Renal pelvis (tissue), 12 donors: ENCODE measurements at places on chromosomes 3 and 15. TPM values are rescaled to one million over a fixed set of nuclear protein-coding genes. Genes with fewer than 3 reads are reported as not detected.

The FBXL2 gene
- polyA plus RNA-seq: 30.4 TPM

The SERINC4 gene
- 0.25 TPM for polyA plus RNA-seq

The CNTN4 gene
- 28.0 TPM for polyA plus RNA-seq

The HERC2 gene
- polyA plus RNA-seq: 73.3 TPM

The WNT7A gene
- 0.07 TPM for polyA plus RNA-seq

The ACKR4 gene
- polyA plus RNA-seq: 1.3 TPM

The STAB1 gene
- polyA plus RNA-seq: 45.0 TPM

The MINDY4B gene
- not detected for polyA plus RNA-seq

The EXD1 gene
- polyA plus RNA-seq: not detected

The C3orf49 gene
- 1.2 TPM for polyA plus RNA-seq

GRCh38 chr15:79299841-79300235, 11.1 kb upstream of the TMED3 start:
- DNase-seq: no peak

DNA sequence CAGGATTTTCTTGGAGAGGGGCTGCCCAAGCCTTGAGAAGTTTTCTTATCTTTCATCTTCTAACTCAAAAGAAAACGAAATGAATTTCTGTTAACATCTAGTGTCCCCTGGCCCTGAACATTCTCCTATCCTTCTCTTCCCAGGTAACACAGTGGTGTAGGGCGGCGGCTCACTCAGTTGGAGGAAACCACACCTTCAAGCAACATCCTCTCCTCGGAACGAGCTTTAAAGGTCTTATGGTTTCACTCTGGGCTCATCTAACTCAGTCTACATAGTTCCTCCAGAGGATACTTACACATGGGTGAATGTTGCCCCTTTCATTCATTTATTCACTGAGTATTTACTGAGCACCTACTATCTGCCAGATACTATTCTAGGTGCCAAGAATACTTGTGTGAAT, 31.0 kb upstream of the KLHL6 start:
- no peak for DNase-seq

DNA sequence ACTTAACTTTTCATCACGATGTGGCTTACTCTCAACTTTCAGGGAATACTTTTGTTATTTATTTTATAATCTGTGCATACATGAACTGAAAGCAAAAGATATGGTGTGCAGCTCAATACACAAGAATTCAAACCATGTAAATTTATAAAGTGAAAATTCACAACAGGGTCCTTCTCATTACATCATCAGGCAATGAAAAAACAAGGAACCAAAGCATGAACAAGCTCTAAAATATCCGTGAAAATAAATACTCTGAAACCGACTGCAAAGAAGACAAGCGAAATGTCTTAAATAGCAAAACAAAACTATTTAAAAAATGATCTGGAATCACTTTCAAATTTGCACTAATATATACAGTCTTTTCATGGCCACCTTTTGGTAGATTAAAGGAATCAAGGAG, 28.9 kb downstream of the GNB5 start:
- DNase-seq: no peak

- no peak for DNase-seq
Observed at GRCh38 chr3:71011565-71012287, 571.8 kb downstream of the FOXP1 start.

GRCh38 chr3:124207077-124207476, 215.2 kb upstream of the ROPN1 start:
- DNase-seq: no peak

DNA sequence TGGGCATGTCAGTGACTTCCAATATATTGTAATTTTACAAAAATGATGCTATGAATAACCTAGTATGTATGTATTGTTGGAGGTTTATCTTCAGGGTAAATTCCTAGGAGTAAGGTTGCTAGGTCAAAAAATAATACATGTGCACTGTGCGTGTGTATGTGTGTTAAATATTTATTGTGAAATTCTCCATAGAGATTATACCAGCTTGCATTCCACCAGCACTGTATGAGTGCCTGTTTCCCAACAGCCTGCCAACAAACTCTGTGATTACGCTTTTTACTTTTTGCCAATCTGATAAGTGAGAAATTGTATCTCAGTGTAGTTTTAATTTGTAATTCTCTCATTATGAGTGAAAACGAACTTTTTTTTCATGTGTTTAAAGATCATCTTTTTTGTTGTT, 12.6 kb upstream of the IGF2BP2 start:
- DNase-seq: no peak

DNA sequence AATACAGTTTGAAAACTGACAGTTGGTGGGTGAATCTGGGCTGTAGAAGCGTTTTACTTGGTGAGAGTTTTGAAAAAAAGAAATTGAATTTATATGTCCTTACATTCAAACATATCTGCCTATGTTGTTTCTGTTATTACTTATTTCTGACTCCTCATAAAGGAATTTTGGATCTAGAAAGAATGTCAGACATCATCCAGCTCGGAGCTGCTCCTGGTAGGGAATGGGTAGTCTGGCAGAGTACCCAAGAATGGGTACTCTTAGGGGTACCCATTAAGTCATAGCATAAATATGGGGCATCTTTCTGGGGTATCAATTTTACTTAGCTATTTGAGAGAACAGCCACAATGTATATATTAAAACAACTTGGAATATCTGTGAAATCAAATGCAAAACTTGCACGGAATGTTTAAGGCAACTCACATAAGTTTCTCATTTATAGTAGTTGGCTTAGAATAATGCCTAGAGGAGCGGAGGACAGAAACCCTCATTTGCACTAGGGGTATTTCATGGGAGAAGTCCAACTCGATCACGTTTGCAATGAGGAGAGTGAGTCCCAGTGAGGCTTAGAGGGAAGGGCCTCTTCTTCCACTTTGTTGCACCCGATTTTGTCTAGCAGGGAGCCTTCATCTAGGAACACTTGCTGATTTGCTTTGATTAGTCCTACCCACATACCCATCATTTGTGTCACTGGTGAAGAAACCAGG, 2.4 kb upstream of the LARP6 start:
- DNase-seq: no peak

DNA sequence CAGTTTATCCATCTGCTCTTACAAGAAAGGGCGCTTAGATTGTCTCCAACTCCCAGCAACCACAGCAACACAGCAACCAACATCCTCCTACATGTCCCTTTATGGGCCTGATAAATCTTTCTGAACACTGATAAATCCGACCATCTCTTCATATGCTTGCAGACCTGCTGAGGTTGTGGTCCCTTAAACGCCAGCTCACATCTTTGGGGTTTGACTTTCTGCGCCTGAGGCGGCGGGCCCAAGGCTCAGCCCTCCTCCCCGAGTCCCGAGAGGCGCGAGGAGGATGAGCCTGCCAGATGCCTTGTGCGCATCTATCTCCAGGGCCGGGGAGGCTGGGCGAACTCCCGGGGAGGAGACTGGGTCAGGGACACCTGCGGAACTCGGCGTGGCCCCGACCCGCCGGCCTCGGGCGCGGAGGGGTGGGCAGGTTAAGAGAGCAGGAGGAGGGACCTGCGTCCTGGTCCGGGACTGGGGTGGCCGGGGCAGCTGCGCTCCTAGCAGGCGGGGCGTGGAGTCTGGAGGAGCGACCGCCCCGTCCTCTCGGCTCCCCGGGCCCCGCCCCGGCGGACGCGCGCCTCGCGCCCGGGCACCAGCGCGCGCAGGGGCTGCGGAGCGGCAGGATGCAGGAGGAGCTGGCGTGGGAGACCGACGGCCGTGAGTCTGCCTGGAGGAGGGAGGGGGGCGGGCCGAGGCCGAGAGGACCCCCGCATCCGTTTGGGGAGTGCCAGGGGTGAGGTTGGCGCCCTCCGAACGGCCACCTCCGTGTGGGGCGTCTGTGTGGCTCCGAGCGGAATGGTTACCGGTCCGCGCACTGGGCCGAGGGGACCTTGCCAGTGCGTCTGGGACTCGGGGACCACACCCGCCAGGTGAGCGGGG, at the start of gene ANKDD1A:
TSS of gene ANKDD1A (plus strand) at position 592 of the 876 bp plus-strand sequence. CDS start at position 621, 29 bp downstream.
- peak; percentile 71 for DNase-seq

GRCh38 chr15:57160823-57161560, 215.3 kb upstream of the CGNL1 start:
- DNase-seq: no peak

GRCh38 chr3:62475306-62475705, 102.0 kb upstream of the FEZF2 start:
- DNase-seq: no peak

DNA sequence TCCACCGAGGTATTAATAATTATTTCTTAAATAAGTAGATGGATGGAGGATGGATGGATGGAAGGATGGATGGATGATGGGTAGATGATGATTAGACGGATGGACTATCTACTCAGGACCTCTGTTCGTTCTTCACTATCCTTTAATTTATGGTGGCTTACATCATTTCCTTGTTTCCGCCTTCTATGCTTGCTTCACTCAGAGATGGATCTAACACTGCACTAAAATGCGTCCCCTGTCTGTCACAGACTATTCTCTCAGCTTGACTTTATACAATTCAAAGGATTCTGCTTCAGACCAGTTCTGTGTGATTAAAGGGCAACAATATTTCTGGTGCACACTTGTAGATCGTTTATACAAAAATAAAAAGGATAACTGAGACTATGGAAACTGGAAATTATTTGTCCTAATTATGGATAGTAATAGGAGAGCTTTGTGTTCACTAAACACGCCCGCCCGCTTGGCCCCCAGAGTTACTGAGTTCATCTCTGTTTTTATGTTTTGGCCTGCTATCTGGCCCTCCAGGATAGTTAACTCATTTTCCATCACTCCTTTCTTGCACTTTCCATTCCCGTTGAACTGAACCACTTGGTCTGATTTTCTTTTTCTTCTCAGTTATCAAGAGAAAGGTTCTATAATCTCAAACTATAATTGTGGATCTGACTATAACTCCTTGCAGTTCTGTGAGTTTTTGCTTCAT, 41.4 kb upstream of the CA12 start:
- no peak for DNase-seq

DNA sequence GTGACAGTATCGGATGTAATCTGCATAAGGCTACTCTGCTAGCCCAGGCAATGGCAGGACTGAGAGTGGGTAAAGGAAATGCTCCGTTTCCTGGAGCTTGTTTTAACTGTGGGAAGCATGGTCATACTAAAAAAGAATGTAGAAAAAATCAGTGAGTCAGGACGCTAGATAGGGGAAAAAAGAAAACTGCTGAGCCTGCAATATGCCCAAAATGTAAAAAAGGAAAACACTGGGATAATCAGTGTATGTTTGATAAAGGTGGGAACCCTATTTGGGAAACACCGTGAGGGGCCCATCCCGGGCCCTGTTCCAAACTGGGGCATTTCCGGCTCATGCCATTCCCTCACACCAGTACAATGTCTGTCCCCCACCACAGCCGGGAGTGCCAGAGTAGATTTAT, 775.8 kb downstream of the ZPLD1 start:
- DNase-seq: no peak

DNA sequence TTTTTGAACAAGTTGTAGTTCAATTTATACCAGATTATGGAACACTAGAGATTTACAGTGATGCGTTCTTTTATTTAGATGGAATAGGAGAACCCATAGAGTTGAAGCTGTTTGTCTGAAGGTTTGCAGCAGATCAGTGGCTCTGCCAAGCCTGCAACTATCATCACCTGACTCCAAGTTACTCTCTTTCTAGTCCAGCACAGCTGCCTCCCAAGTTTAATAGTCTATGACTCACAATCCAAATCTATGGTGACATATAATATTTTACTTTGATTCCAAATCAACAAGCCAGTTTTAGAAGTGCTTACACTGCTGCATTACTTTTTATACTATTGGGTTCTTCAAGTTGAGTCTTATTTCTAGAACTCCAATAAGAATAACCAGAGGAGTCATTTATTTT, 400.4 kb downstream of the LPP start:
- no peak for DNase-seq

- no peak for DNase-seq
Observed at GRCh38 chr3:24048843-24049242, 103.8 kb downstream of the NR1D2 start.

DNA sequence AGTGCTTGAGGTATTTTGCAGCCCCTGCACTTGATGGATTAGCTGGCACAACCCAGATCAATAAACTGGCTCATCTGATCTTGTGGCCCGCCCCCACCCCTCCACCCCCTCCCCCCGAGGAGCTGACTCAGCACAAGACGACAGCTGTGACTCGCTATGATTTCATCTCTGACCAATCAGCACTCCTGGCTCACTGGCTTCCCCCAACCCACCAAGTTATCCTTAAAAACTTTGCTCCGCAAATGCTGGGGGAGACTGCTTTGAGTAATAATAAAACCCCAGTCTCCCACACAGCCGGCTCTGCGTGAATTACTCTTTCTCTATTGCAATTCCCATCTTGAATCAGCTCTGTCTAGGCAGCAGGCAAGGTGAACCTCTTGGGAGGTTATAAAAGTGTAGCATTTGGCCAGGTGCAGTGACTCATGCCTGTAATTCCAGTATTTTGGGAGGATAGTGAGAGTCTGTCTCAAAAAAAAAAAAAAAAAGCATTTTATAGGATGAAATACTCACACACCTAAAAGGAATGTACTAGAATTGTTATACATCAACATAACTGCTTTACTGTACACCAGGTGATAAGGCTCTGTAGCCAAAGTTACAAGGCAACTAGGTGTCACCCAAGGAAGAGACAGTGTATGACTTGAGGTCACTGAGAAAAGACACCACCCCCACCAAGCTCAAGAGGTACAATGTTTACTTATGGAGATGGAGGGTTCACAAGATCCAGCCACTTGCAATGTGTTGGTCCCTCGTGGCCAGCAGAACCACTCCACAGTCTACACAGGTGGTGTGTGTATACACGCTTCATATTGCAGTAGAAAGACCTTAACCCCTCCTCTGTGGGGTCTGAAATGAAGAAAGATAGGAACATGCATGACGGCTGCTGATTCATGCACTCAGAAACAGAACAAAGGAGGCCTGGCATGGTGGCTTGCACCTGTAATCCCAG, 8.6 kb downstream of the ZNF445 start:
- DNase-seq: no peak

DNA sequence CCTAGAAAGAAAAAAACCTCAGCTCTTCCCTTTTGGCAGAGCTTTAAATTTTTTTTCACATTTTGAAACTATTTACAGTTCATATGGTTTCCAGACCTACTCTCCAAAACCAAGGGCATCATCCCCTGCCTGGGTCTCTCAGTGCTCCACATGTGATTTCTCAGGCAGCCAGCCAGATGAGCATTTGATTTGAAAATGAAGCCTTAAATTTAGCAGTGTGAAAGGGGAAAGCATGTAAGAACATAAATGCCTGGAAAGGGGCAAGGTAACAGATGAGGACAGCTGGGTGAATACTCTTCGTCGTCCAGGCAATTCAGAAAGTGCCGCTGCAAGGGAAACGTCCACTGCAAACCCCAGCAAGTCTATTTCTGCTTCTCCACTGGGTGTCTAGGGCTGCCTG, 94.8 kb downstream of the ATP8B4 start:
- DNase-seq: no peak

GRCh38 chr3:97504463-97504862, 260.1 kb upstream of the ARL6 start:
- DNase-seq: no peak

DNA sequence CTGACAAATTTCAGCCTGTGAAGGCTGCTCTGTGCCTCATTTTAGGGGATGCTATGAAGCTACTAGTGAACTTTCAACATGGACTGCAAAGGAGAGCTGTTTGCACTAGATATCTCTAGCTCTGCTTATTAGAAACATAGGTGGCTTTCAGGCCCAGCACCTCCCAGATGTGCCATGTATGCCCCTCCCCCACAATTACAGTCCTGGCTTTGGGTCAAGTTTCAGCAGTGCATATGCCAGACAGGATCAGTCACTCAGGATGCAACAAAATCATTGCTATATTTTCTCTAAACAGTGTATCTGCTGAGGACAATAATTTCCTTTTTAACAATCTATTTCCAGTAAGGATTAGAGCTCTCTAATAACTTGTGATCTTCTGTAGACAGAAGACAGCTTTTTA, 178.8 kb upstream of the STAC start:
- DNase-seq: peak; percentile 22

- no peak for DNase-seq
Observed at GRCh38 chr3:39327053-39327745, 2.3 kb upstream of the CCR8 start.
